Naive thymus-derived CD4-positive, alpha-beta T cell (primary cell): ENCODE measurements at places on chromosomes 3 and 15. TPM values are rescaled to one million over a fixed set of nuclear protein-coding genes. Genes with fewer than 3 reads are reported as not detected.

DNA sequence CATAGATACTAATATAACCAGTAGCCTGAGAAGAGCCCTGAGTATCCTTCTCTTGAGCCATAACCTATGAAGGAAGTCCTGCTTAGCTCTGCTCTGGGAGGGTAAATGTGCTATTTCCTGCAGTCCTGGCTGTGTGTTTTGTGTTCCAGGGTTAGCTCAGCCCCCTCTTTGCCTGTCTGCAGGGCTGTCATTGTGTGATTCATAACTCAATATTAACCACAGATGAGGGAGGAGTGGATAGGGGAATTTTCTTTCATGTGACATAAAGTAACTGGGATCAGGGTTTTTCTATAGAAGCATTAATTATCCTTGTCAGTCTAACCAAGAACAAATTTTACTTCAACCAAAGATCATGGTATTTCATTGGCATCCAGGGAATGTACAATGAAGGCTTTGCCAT, 183.3 kb upstream of the ZBTB20 start:
- no peak overlapping the region for H3K27ac ChIP-seq
- DNase-seq, result no peak
- no peaks in the 10 kb centered on the region for H3K4me1 ChIP-seq
- no peaks in the 10 kb centered on the region for H3K36me3 ChIP-seq
- H3K27me3 ChIP-seq, result no peaks in the 10 kb centered on the region

DNA sequence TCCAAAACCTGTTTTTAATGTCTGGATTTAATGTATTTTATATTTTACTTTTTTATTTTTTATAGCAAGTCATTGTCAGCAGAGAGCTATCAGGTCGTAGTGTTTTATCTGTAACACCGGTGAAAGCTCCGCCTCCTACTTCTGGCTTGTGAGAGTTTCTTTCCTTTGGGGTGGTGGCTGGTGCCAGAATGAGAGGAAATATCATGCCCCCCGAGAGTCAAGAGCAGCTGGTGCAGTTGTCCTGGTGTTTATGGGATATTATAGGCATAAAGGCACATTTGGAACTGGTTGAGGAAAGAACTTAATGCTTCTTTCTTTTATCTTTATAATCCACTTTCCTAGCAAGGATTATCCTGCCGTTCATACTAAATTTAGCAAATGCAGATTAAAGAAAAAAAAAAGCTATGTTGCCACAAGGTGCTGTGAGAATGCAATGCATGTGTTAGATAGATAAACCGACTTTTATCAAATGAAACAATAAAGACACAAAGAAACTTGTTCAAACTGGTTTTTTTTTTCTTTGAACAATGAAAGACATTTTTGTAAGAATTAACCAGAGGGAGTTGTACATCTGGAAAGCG, 260.1 kb upstream of the PLSCR5 start:
- no peak overlapping the region for H3K27ac ChIP-seq
- no peaks in the 10 kb centered on the region for H3K27me3 ChIP-seq
- DNase-seq, result no peak
- no peaks in the 10 kb centered on the region for H3K4me1 ChIP-seq
- no peak overlapping the region for H3K4me3 ChIP-seq

DNA sequence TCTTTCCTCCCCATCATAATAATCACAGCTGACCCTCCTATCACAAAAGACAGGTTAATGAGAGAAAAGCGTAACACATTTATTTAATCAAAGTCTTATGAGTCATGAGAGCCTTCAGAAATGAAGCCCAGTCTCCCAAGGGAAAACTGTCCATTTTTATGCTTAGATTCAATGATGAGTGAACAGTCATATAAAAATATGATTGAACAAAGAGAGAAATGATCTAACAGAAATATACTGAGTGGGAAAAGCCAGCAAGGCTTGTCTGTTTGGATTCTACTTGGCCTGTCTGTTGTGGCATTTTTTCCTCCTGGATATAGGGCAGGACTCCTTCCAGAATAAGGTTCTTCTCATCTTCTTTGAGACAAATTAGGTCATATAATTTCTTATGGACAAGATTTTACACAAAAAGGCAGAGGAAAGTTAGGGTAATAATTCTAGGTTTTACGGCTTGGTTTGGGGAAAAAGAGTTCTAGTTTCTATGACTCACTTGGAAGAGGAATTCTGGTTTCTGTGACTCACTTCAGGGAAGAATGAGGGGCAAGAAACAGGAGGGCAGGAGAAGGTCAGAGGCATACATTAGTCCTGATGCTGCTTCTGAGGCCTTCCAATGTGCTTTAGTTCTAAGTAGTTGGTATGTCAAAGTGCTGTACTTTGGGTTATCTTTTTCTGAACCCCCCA, 534.2 kb downstream of the ZIC1 start:
- no peak for DNase-seq
- H3K36me3 ChIP-seq, result no peaks in the 10 kb centered on the region
- no peaks in the 10 kb centered on the region for H3K4me1 ChIP-seq
- H3K4me3 ChIP-seq, result no peak overlapping the region

RAB7A gene
- 172 TPM for total RNA-seq

- no peak overlapping the region for H3K4me3 ChIP-seq
- no peaks in the 10 kb centered on the region for H3K4me1 ChIP-seq
- no peak for DNase-seq
- H3K27ac ChIP-seq, result no peak overlapping the region
Measured at GRCh38 chr15:31034152-31034551, 42.7 kb upstream of the MTMR10 start.

DNA sequence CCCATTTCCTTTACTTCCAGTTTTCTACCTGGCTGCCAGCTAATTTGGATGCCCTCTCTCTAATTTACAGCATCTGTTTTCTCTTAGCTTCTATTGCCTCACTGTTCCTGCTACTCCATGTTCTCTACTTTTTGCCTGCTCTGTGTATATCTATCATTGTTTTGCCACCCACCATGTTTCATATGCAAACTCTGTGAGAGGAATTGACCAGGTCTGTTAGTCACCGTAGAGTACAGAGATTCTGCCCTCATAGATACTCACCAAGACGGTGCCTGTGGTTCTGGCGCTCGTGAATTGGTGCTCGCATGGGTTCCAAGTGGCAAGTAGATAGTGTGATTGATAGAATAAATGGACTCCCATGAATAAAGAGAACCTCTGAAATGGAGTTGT, 288.8 kb downstream of the CNTN6 start:
- H3K27ac ChIP-seq, result no peak overlapping the region
- H3K36me3 ChIP-seq, result no peaks in the 10 kb centered on the region
- DNase-seq, result no peak
- no peaks in the 10 kb centered on the region for H3K4me1 ChIP-seq
- H3K27me3 ChIP-seq, result no peaks in the 10 kb centered on the region

DNA sequence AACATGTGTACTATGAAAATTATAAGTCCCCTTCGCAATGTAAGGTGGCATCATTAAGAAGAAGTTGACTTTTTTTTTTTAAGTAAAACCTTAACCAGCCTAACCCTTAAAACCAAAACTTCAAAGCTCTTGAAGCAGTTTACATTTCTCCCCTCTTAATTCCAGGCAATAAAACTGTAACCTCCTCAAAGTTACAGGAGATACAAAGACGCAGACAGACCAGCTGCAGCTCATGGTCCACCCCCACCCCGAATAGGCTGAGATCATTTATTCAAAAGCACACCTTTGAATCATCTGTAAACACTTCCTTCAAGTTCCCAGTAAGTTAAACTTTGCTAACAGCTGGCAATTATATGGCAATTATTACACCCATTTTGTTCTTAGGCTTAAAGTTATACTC, 414.5 kb downstream of the ERC2 start:
- H3K27ac ChIP-seq, result no peak overlapping the region
- no peaks in the 10 kb centered on the region for H3K27me3 ChIP-seq
- DNase-seq, result no peak
- no peaks in the 10 kb centered on the region for H3K4me1 ChIP-seq

DNA sequence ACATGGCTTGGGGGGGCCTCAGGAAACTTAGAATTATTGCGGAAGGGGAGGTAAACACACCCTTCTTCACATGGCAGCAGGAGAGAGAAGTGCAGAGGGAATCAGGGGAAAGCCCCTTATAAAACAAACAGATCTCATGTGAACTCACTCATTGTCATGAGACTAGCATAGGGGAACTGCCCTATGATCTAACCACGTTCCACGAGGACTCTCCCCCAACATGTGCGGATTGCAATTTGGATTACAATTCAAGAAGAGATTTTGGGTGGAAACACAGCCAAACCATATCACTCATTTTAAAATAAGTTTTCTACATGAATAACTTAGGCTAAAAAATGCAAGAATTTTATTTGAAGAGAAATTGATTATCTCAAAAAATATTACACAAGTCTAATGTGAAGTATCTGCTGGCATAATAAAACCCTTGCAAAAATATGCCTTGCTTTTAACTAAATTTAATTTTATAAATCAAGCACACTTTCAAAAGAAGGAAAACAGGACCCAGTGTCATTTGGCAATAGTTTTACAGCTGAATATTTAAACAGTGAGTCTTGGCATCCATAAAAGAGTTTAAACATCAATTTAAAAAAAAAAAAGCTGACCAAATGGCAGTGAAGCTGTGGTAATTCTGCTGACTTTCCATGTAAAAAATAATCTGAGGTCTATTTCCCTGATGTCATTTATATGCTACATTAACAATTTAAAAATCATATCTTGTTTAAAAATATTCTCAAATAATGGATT, 1057.2 kb downstream of the NAALADL2 start:
- DNase-seq, result no peak
- H3K27ac ChIP-seq, result no peak overlapping the region
- no peaks in the 10 kb centered on the region for H3K36me3 ChIP-seq

DNA sequence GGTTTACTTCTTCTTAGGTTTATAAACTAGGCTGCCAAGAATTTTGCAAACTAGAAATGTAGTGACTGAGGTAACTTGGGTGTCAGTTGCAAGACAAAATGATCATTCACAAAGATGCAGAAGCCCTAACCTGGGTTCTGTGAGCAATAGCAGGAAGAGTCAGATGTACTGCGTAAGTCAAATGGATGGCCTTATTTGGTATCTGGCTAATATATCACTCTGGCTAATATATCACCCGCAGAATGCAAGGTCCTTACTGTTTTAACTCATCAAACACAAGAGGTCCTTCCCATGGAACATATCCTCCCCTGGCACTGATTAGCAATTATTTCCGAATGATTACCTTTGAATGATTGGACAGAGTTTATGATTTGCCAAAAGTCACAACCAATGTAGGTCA, 37.4 kb downstream of the RBMS3 start:
- H3K4me1 ChIP-seq, result no peaks in the 10 kb centered on the region
- no peak for DNase-seq
- no peak overlapping the region for H3K4me3 ChIP-seq
- H3K27ac ChIP-seq, result no peak overlapping the region
- no peaks in the 10 kb centered on the region for H3K36me3 ChIP-seq

- no peak overlapping the region for H3K4me3 ChIP-seq
- DNase-seq, result no peak
- H3K27ac ChIP-seq, result no peak overlapping the region
Measured at GRCh38 chr15:39345176-39345575, 235.7 kb upstream of the THBS1 start.

- no peak for DNase-seq
- H3K4me3 ChIP-seq, result no peak overlapping the region
- H3K27ac ChIP-seq, result no peak overlapping the region
- H3K4me1 ChIP-seq, result no peaks in the 10 kb centered on the region
- no peaks in the 10 kb centered on the region for H3K27me3 ChIP-seq
Measured at GRCh38 chr3:146342989-146343388, 92.1 kb upstream of the PLSCR4 start.

DNA sequence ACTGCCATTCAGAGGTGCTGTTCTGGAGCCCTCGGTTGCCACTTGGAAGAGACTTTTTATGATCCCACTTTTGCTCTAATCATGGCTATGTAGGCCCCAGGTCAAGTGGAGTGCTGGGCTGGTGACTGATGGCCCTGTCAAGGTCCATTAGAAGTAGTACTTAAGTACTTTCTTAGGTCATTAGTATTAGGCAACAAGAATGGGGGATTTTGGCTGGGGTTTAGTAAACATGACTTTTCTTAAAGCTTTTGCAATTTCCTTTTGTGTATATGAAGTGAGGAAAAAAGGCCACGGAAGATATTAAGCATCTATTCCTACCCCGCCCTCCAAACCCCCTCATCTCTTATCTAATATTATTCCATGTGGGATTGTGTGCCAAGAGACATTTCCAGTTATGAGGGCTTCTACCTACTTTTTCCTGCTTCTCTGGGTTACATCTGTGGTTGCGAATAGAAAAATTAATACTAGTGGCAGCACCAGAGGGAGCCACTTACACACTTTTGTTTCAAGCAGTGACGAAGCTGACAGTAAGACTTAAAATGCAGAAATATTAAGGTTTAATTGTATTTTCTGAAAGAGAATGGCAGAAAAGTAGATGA, 13.9 kb downstream of the NLGN1 start:
- DNase-seq, result no peak
- H3K27ac ChIP-seq, result no peak overlapping the region
- no peaks in the 10 kb centered on the region for H3K36me3 ChIP-seq
- H3K4me1 ChIP-seq, result no peaks in the 10 kb centered on the region
- no peak overlapping the region for H3K4me3 ChIP-seq
- no peaks in the 10 kb centered on the region for H3K27me3 ChIP-seq

NFKBIZ gene
- total RNA-seq, result 707 TPM

GOLGA6L4 gene
- total RNA-seq, result 4.6 TPM

DNA sequence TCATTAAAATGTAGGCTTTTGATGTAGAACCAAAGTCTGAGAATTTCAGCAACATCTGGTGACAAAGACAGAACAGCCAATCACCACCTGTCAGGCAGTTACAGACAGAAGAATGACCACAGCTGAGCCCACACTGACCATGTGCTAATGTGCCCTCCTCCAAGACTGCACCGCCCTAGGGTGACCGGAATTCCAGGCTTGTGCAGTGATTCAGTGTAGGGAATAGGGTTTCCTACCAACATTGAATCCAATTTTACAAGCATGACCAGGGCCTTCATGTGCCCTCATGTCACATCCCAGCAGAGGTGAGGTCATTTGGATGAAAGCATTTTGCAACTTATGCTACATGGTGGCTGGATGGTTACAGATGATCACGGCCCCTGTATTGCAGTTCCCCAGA, 412.5 kb downstream of the SOX2 start:
- H3K27ac ChIP-seq, result no peak overlapping the region
- no peaks in the 10 kb centered on the region for H3K4me1 ChIP-seq
- no peak overlapping the region for H3K4me3 ChIP-seq
- H3K27me3 ChIP-seq, result no peaks in the 10 kb centered on the region
- DNase-seq, result no peak
- no peaks in the 10 kb centered on the region for H3K36me3 ChIP-seq

- no peaks in the 10 kb centered on the region for H3K4me1 ChIP-seq
- H3K4me3 ChIP-seq, result no peak overlapping the region
- no peaks in the 10 kb centered on the region for H3K36me3 ChIP-seq
- no peak for DNase-seq
- H3K27me3 ChIP-seq, result no peaks in the 10 kb centered on the region
- H3K27ac ChIP-seq, result no peak overlapping the region
Measured at GRCh38 chr3:173135059-173135458, 6.0 kb downstream of the SPATA16 start.

NEK4 gene
- 21.1 and 24.9 TPM in 2 replicates for total RNA-seq

DNA sequence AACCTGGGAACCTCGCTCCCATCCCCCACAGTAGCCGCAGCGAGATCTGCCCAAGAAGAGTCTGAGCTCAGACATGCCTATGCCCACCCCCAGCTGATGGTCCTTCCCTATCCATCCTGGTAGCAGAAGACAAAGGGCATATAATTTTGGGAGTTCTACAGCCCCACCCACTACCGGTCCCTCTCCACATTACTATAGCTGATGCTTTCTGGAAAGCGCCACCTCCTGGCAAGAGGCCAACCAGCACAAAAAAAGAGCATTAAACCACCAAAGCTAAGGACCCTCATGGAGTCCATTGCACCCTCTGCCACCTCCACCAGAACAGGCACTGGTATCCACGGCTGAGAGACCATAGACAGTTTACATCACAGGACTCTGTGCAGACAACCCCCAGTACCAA, 168.4 kb downstream of the MEGF11 start:
- no peak for DNase-seq
- no peaks in the 10 kb centered on the region for H3K36me3 ChIP-seq
- no peaks in the 10 kb centered on the region for H3K27me3 ChIP-seq
- no peaks in the 10 kb centered on the region for H3K4me1 ChIP-seq
- no peak overlapping the region for H3K4me3 ChIP-seq

FGF12 gene
- not detected for total RNA-seq

CISH gene
- 28.5 TPM for total RNA-seq
